T1000 (cell line): ENCODE measurements at places on chromosomes 5 and 9.
A peak's percentile ranks its signal among the peaks of the same experiment; 100 is the strongest.

GRCh38 chr9:130498298-130498917, 53.6 kb downstream of the ASS1 start:
- DNase-seq, result no peak

GRCh38 chr9:133848471-133849109, 110.4 kb upstream of the SARDH start:
- no peak for DNase-seq

GRCh38 chr5:65100911-65101631, 332.3 kb downstream of the CWC27 start:
- DNase-seq, result peak; percentile 47

DNA sequence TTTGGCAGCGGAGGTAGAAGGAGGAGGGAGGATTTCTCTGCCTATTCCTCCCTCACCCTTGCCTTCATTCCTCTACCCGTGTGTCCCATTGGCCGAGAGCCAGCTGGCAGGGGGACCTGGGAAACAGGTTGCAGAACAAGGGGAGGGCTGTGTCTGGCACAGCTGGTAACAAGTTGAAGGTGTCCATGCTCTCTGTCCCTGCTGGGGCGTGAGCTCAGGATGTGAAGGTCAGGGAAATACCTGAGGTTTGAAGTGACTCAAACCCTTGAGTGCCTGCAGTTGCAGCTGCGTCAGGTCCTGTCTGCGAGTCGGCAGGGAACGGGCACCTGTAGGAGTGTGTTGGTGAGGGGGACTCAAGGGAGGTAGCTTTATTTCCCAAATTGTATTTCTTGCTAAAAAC, 16.2 kb downstream of the MIGA2 start:
- no peak for DNase-seq

DNA sequence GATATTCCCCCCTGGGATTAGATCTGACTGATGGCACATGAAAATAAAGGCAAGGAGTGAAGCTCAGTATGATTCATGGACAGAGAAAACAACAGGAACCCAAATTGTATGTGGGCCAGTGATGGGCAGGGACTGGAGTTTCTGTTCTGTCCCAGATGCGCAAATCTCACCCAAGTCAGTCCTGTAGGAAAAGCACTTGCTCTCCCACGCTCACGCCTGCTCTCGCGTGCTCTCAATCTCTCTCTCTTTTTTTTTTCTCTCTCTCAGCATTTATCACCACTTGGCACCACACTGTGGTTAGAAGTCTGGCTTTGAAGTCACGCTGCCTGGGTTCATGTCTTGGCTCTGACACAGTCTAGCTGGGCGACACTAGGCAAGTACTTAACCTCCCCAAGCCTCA, 106.5 kb upstream of the LRRTM2 start:
- DNase-seq, result no peak

DNA sequence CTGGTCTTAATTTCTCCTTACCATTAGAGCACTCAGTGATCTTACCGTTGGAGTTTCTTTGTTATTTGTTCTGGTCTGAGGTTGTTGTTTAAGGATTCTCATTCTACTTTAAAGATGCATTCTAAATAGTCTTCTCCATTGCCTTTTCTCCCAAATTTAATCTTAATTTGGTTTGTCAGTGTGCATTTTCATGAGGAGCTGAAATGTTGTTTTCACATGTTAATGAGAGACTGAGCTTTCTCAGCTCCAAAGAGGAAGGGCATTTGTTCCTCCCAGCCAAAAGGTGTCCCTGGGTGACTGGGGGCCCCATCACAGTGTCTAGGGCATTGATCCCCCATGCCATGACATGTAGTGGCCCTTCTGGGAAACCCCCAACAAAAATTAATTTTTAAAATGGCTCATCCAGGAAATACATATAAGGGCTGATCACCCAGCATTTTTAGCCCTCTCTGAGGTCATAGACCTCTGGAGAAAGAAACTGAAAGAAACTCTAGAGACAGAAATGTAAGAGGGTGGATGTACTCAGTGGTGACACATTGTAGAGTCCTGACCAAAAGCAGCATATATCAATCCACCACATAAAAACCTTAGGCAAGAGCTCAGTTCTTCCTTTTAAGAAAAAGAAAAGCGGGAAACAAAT, 240.4 kb upstream of the RAI14 start:
- DNase-seq, result no peak

- no peak for DNase-seq
Measured at GRCh38 chr9:108217431-108218349, 638.1 kb downstream of the ACTL7B start.

DNA sequence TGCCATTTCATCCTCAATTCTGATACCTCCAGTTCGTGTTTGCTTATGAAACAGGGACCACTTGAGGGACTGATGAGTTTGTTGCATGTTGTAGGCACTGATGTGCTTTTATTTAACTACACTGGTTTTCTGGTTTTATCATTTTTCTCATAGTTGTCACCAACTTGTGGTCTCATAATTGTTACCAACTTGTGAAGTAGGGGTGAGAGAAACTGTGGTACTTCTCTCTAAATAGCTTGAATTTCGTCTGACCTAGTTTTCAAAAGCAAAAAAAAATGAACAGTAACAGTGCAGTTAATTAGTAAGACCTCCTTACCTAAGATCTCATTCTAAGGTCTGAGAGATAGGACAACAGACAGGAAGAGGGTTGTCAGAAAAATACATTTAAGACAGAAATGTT, 78.0 kb downstream of the ANXA2R start:
- DNase-seq, result no peak

DNA sequence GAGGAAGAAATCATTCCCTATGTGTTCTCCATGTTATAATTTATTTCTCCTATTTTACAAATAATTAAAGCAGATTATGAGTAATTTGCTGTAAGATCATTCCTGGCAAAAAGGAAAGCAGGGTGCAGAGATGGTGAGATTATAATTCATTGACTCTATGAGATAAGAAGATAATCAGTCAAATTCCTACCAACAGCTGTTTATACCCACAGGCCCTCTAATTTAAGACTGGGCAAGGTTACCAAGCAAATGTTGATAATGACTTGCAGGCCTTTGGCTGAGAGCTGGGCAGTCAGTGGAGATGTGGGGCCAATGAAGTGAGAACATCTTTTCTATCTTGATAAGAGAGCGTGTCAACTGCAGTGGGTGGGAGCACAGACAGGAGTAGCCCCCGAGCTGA, 222.7 kb downstream of the ICE1 start:
- DNase-seq, result no peak

- no peak for DNase-seq
Measured at GRCh38 chr5:150801117-150801927, 22.8 kb downstream of the SMIM3 start.

GRCh38 chr5:40381676-40382363, 297.9 kb upstream of the PTGER4 start:
- DNase-seq, result no peak

DNA sequence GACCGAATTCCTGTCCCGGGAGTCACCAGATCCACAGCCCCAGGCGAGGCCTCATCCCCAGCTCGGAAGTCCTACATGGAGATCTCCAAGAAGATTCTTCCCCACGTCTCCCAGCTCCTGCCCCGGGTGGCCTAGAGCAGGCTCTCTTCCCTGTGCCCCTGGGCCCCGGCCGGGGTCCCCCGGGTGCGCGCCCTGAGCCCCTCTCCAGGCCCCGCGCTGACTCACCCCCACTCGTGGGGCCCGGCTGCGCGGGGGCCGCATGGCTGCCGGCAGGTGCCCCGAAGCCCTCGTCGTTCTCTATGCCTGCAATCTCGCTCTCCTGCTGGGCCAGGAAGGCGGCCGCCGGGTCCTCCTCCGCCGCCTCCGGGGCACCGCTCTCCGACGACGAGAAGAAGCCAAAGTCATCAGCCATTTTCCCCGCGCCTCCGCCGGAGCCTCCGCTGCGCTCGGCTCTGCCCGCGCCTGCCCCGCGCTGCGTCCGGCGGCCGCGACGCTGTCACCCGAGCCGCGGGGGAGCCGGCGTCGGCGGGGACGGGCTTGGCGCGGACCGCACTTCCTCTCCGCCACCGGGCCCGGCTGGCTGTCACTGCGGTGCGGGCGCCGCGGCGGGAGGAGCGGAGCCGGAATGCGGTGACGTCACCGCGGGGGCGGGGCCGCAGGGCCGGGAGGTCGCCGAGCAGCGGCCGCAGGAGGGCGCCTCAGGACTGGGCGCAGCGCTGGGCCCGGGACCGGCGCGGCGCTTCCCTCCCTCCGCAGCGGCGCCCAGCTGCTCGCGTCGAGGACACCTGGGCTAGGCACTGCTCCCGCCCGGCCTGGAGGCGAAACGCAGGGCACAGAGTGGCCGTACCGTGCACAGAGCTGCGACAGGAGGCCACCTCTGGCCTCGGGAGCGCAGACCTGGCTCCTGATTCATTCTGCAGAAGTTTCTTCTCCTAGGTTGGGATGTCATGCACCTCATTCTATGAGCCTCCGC, at the start of gene CLTB:
CLTB (minus strand) TSS at position 588 of the 973 bp plus-strand sequence; CDS start at position 412, 176 bp downstream.
- DNase-seq, result peak; percentile 75

GRCh38 chr9:134533850-134534588, 107.6 kb upstream of the COL5A1 start:
- no peak for DNase-seq

GRCh38 chr9:7338586-7339281, 460.8 kb downstream of the DMAC1 start:
- no peak for DNase-seq

GRCh38 chr5:152004095-152004494, 79.4 kb upstream of the GLRA1 start:
- DNase-seq, result no peak

DNA sequence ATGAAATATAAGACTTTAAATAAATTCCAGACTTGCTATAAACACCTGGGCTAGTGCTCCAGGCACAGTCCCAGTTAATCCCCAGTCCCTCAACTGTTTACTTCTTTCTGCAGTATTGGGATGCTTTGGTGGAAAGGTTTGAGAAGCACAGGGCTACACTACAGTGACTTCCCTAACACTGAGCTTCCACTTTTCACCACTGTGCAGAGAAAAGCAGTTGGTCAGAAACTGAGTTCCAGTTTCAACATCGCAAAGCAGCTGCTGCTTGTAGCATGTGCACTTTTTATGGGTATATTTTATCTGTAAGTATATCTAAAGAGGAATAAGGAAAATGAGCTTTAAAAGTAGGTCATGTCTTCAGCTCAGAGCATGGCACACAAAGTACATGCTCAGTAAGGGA, 339.7 kb downstream of the NTRK2 start:
- no peak for DNase-seq

GRCh38 chr9:109585796-109586195, 87.7 kb upstream of the PTPN3 start:
- no peak for DNase-seq

DNA sequence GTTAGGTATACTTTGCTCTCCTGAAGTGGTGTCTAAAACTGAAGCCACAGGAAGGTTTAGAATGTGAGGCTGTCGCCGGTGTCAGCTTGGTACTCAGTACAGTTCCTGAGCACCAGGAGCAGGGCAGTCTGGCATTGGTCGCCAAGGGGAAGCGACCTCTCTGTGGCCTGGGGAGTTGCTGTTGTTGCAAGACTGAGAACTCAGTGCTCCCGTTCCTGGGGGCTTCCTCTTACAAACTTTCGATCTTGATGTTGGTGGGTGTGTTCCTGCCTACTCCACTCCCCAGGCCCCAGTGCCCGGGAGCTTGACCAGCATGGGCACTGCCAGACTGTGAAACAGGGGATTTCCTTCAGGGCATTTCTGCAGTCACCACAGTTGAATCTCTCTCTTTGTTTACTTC, 52.4 kb upstream of the PPARGC1B start:
- DNase-seq, result no peak

DNA sequence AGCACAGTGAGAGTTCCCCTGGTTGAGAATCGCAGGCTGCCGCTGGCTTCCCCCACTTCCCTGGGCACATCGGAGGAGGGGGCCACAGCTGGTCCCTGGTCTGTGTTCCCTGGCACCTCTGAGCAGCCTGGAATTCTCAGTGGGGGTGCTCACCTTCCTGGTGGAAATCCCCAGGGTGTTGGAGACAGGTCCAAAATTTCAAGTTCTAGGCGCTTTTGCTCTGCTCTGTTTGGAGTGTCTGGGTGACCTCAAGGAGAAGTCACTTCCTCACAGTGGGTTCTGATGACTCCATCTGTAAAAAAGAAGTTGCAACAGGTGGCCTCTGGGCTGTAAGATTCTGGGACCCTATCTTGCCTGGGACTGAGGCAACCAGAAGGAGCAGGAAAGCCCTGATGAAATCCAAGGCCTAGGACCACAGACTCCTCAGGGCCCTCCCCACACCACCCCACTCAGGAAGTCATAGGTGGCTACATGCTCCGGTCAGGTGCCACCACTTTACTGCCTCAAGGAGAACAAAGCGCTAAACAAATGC, at the start of gene TRAF1:
TRAF1 (minus strand) TSS at position 400 of the 532 bp plus-strand sequence. CDS start 721 bp downstream, outside the sequence.
- no peak for DNase-seq

GRCh38 chr5:123478546-123478945, 33.4 kb upstream of the CSNK1G3 start:
- DNase-seq, result no peak

DNA sequence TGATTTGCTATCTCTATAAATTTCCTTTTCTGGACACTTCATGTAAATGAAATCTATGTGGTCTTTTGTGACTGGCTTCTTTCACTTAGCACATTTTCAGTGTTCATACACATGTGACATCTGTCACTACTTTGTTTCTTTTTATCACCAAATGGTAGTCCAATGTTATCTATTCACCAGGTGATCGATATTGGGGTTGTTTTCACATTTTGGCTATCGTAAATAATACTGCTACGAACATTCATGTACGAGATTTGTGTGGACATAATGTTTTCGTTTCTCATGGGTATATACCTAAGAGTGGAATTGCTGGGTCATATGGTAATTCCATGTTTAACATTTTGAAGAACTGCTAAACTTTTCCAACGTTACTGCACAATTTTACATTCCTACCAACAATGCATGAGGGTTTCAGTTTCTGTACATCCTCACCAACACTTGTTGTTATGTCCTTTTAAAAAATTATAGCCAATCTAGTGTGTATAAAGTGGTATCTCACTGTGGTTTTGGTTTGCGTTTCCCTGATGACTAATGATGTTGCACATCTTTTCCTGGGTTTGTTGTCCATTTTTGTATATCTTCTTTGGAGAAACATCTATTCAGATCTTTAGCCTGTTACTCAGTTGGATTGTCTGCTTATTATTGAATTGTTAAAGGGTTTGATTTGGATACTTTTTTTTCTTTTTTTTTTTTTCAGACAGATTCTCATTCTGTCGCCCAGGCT, 263.0 kb downstream of the PDZD2 start:
- no peak for DNase-seq

DNA sequence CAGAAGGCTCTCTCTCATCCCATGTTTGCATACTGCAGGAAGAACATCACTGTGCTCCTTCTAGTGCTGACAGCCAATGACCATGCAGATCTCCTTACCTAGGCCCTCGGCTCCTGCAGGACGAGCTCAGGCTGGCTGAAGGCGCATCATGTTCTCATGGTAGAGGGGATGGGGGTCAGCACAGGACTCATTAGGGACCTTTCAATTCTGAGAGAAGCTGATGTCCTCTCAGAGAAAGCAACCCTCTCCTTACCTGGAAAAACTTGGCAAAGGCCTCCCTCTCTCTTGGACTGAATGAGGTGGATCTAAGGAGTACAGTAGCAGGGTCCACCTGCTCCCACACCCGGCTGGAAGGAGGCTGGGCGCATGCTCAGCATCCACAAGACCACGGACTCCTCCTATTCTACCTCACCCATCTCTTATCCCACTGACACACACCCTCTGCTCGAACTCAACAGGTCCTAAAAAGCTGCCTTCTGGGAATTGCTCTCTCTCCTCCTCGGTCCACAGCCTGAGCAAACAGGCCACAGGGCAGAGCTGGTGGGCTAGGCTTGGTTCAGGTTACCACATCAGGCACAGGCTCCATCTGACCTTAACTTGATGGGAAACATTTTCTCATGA, 2.9 kb downstream of the IPPK start:
- DNase-seq, result no peak
